ENCODE measurements at places on chromosomes 16 and 17. TPM values are rescaled to one million over a fixed set of nuclear protein-coding genes. Genes with fewer than 3 reads are reported as not detected.

- no peak for DNase-seq
- no peaks in the 10 kb centered on the region for H3K27me3 ChIP-seq
- H3K4me1 ChIP-seq, result peaks cover 60% of the 10 kb centered on the region
- peaks cover 25% of the 10 kb centered on the region for H3K36me3 ChIP-seq
- no peak overlapping the region for H3K27ac ChIP-seq
- no peak overlapping the region for H3K4me3 ChIP-seq
Measured at GRCh38 chr16:51144203-51144602, 6.9 kb downstream of the SALL1 start.

DNA sequence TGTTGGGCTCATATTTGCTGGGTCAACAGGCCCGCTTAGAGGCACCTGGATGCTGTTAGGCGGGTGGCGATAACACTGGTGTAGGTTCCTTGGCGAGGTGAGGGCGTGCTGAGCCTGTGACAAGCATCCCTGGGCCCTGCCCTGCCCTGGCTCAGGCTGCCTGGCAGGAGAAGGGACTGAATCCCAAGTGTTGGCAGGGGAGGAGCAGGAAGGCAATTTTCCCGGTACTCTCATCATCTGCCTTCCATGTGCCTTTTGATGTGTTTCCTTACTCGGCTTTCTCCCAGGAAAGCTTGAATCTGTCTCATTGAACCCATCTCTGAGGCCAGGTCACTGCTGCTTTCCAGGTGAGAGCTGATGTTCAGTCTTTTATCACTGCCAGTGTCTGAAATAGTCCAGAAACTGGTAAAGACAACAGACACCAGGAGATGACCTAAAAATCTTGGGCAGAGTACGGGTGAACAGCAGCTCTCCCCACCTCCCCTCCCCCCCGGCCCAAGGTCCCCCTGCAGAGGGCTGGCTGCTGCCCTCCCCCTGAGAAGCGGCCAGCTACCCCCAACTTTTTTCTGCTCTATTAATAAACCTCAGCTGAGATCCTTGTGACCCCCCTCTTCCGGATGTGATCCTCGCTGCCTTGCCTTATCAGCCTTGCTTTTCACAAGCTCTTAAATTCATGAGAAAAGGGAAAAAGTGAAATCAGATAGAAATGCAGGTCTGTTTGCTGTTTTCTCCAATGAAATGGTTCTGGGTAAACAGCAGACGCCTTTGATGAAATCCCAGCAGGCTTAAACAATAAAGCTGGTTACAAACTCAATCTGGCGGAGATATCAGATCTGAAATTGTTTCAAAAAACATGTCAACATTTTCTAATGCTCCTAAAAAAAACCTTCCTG, 29.0 kb downstream of the RTN4RL1 start:
- H3K27ac ChIP-seq, result no peak overlapping the region
- DNase-seq, result no peak
- H3K27me3 ChIP-seq, result no peaks in the 10 kb centered on the region
- H3K36me3 ChIP-seq, result no peaks in the 10 kb centered on the region
- H3K4me1 ChIP-seq, result peaks cover 66% of the 10 kb centered on the region

DNA sequence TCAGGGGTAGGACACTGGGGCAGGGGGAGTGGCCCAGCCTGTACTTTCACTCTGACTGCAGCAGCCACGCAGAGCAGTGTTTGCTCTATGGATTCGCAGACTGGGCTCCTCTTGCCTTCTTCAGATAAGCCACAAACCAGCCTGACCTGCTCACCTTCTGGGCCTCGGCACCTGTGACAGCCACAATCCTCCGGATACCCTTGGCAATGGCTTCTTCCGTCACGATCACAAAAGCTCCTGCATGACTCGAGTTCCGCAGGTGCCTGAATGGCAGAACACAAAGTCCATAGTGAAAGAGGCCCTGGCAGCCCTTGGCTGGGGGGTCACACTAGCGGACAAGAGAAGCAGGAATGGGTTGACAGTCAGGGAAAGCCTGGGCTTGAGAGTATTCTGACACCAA, 3.8 kb upstream of the EXOSC6 start:
- peaks cover 31% of the 10 kb centered on the region for H3K4me1 ChIP-seq
- no peaks in the 10 kb centered on the region for H3K27me3 ChIP-seq
- peak overlapping the region; percentile 4 for H3K27ac ChIP-seq
- H3K4me3 ChIP-seq, result no peak overlapping the region

MARCHF10 gene
- not detected for total RNA-seq

- H3K27me3 ChIP-seq, result no peaks in the 10 kb centered on the region
- no peaks in the 10 kb centered on the region for H3K36me3 ChIP-seq
- no peak for DNase-seq
- no peak overlapping the region for H3K4me3 ChIP-seq
- H3K27ac ChIP-seq, result no peak overlapping the region
Measured at GRCh38 chr17:46765453-46765852, 53.0 kb downstream of the WNT3 start.

HNF1B gene
- total RNA-seq, result 1.9 TPM

TEX19 gene
- total RNA-seq, result 1.3 TPM

DNA sequence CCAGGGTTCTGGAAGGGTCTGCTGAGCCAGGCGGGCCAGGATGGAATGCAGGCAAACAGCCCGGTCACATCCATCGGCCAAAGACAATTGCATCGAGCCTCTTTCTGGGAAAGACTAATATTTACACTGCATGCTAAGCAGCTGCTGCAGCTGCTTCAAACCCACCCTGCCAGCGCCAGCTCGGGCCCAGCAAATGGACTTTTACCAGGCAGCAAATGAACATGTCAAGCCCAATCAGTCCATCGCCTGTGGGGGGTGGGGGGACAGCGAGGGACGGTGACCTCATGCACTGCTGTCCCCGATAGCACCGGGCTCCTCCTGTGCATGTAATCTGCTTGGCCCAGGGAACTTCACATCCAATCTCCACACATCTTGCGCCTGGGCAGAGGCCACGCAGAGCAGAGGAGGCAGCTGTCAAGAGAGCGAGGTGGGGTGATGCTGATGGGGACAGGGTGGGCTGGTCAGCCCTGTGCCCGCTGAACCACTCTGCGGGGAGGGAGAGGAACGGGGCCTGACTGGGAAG, 39.4 kb upstream of the CDH5 start:
- DNase-seq, result peak; percentile 74
- peaks cover 25% of the 10 kb centered on the region for H3K4me1 ChIP-seq
- H3K4me3 ChIP-seq, result no peak overlapping the region
- no peaks in the 10 kb centered on the region for H3K36me3 ChIP-seq

GRCh38 chr17:82386255-82386831, 14.8 kb downstream of the UTS2R start:
- no peak overlapping the region for H3K4me3 ChIP-seq
- no peak for DNase-seq
- peaks cover 38% of the 10 kb centered on the region for H3K4me1 ChIP-seq
- no peak overlapping the region for H3K27ac ChIP-seq

DNA sequence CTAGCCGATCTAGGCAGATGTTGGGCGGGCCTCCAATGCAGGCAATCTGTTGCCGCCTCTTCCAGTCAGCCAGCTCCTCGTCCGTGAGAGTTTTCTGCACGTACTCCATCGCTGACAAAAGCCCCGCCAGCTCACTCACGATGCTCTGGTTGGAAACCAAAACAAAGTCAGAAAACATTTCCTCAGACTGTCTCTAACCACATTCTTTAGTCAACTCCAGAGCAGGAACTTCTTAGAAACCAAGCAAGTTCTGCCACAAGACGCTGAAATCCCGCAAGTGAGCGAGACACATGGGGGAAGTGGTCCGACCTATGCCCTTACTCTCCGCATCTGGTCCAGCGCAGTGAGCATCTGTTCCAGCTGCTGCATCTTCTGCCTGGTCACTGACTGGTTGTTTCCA, 49.1 kb downstream of the STAT5A start:
- no peaks in the 10 kb centered on the region for H3K4me1 ChIP-seq
- H3K36me3 ChIP-seq, result peaks cover 82% of the 10 kb centered on the region
- DNase-seq, result no peak
- H3K27me3 ChIP-seq, result no peaks in the 10 kb centered on the region
- H3K4me3 ChIP-seq, result no peak overlapping the region

- no peaks in the 10 kb centered on the region for H3K4me1 ChIP-seq
- H3K27ac ChIP-seq, result no peak overlapping the region
- no peaks in the 10 kb centered on the region for H3K27me3 ChIP-seq
- no peaks in the 10 kb centered on the region for H3K36me3 ChIP-seq
Measured at GRCh38 chr17:68190495-68190894, 57.3 kb upstream of the AMZ2 start.

All from HepG2 (cell line).